ENCODE measurements at places on chromosomes 1 and 21. TPM values are rescaled to one million over a fixed set of nuclear protein-coding genes. Genes with fewer than 3 reads are reported as not detected.

DNA sequence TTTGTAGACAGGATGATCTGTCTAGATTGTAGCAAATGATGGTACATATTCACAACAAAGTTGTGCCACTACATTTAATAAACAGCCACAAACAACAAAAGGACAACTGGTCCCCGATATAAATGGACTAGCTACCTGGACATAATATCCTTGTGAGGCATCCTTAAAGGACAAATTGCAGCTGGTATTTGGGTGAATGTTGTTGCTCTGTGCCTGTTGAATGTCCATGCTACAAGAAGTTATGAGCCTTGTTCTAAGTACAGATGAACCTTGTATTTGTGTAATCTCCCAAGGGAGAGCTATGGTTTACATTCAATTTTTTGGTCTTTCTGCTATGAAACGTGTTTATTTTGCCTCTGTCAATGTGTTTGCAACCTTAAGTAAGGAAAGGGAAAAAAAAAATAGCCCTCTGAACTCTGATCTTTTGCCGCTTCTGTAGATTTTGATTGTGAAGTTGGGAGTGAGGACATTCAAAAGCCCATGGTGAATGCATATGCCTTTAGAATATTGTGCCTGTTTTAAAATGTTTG lies 26.5 kb downstream of the SFT2D2 start:
- no peak for DNase-seq

- DNase-seq: no peak
Measured at GRCh38 chr1:91687452-91687851, 186.8 kb downstream of the CDC7 start.

DNA sequence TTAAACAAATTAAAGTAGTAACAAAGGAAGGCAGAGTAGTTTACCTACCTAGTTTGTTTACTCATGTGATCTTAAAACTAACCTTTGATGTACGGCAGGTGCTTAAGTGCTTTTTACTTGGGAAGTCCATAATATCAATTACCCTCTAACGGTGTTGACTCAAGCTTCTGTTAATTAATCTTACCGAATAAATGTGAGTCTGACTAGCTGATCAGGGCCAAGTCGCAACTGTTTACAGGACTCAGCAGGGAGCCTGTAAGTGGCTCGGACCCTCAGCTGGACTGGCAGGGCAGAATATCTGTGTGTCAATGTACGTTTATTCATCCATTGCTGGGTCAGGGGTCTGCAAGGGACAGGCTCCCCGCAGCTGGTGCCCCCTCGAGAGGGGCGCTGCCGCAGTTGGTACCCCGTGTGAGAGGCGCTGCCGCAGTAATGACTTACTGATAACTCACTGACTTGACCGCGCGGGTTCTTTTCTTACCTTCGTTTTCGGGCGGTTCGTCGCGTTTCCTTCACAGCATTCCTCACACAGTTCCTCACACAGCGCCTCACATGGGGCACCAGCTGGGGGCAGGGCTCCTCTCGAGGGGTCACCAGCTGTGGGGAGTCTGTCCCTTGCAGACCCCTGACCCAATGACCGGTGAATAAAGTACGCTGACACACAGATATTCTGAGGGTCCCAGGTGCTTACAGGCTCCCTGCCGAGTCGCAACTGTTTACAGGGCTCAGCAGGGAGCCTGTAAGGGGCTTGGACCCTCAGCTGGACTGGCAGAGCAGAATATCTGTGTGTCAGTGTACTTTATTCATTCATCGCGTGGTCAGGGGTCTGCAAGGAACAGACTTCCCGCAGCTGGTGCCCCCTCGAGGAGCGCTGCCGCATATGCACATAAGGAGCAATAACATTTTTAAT lies 3.0 kb downstream of the FMO1 start:
- peak; percentile 72 for DNase-seq

GRCh38 chr1:53060579-53060978 lies 1.4 kb upstream of the PODN start:
- DNase-seq: no peak

DNA sequence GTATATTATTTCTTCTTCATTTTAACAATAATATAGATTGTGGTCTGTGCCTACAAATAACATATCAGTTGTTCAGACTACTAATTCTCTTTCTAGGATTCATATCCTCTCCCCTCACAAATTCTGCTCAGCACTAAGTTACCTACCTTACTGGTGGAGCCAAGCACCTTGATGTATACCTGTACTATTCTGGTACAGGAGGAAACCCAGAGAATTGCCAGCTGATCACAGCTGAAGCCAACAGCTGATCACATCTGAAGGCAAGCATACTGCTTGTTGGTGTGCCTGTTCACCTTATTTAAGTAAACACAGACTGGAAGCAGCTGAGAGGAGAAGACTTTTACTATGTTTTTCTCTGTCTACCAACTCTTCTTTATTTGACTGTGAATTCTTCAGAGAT lies 101.8 kb downstream of the PBX1 start:
- no peak for DNase-seq

DNA sequence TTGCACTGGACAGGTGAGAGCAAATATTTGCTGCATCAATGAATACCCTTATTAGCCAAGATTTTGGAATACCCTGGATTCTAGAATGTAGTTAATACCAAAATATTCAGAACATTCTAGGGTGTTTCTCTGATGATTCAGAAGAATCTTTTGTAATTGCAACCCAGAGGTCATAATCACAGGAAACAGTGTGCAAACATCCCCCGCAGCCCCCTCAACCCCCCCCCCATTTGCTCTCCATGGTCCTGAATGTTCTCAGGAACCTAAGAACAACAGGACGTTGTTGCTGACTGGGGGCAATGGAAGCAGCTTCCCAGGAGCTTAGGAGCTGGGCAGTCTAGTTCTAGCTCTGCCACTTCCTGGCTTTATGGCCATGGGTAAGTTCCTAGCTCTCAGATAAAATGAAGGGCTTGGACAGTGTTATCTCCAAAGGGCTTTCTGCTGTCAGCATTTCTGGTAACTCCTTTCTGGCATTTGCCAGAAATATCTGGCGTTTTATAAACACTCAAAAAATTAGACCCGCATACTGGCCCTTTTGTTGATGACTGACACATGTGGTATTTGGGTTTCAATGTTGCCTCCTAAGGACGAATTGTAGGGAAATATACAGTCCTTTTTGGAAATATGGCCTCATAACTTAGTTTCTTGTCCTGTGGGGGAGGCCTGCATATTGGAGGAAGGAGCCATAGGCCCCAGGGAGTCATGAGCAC lies 178.6 kb downstream of the RRAGC start:
- DNase-seq: peak; percentile 36

Gene RAB42
- 0.32 TPM for polyA plus RNA-seq

Gene PLPPR4
- polyA plus RNA-seq: 0.45 TPM

Gene ACOT7
- 135 TPM for polyA plus RNA-seq
